ENCODE measurements at places on chromosomes 3 and 15. TPM values are rescaled to one million over a fixed set of nuclear protein-coding genes. Genes with fewer than 3 reads are reported as not detected.

The GOLGA8T gene
- not detected for total RNA-seq

The MCF2L2 gene
- 2.9 TPM for total RNA-seq

The GOLGA6L7 gene
- not detected for total RNA-seq

The TRPM1 gene
- not detected for total RNA-seq

The WDR72 gene
- under 0.01 TPM for total RNA-seq

All from mononuclear cell (primary cell).